ENCODE measurements at places on chromosomes 16 and 17. TPM values are rescaled to one million over a fixed set of nuclear protein-coding genes. Genes with fewer than 3 reads are reported as not detected.

- no peak for DNase-seq
- no peaks in the 10 kb centered on the region for H3K36me3 ChIP-seq
- H3K4me1 ChIP-seq: peaks cover 2% of the 10 kb centered on the region
- no peaks in the 10 kb centered on the region for H3K27me3 ChIP-seq
Observed at GRCh38 chr16:70601576-70602575, 44.5 kb upstream of the IL34 start.

DNA sequence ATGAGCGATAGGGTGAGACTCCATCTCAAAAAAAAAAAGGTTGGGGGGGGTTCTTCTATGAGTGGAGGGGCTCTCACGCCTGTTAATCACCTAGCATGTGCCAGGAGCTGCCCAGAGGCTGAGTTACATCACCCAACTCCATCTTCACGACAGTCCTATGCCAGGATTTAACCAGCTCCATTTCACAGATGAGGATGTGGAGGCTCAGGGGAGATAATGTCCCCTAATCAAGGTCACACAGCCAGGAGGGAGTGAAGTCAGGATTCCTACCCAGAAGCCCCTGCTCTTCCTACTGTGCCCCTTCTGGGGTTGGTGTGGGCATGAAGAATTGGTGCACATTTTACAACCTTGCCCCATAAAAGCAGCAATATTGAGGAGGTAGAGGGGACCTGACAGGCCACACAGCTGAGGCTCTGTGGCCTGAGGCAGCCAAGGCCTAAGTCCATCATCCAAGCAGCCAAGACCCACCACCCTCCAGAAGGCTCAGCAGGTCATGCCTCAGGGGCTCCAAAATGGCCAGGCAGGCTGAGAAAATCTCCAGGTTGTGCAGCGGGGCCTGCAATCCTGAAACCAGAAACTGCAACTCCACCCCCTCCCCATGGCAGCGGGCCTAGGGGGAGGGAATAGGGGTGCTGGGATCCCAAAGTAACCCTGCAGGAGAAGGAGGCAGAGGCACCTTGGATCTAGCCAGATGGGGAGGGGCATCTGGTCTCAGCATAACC, 6.9 kb downstream of the PPY start:
- H3K4me1 ChIP-seq: peaks cover 8% of the 10 kb centered on the region
- H3K27ac ChIP-seq: no peak overlapping the region
- no peak for DNase-seq
- H3K27me3 ChIP-seq: peaks cover 4% of the 10 kb centered on the region
- no peaks in the 10 kb centered on the region for H3K36me3 ChIP-seq
- no peak overlapping the region for H3K4me3 ChIP-seq

DNA sequence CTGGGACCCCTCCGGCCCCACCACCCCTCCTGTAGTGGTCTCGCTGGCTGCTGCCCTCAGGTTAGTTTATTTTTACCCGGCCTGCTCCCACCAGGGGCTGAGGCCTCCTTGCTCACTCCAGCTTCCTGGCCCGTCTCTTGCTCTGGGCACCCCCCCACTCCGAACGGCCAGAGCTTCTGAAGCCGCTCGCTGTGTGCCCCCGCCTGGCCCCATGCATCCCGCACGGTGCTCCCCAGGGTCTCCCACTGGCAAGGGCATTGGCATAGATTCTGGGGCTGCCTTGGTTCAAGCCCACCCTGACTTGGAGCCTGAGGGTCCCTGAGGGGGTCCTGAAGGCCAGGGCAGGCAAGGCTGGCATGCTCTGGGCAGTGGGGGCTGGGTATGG, 186.4 kb downstream of the SEC14L1 start:
- peaks cover 45% of the 10 kb centered on the region for H3K4me1 ChIP-seq
- H3K4me3 ChIP-seq: no peak overlapping the region
- peak; percentile 7 for DNase-seq
- H3K27ac ChIP-seq: no peak overlapping the region

GRCh38 chr17:9677411-9677810, 32.1 kb downstream of the USP43 start:
- H3K4me3 ChIP-seq: no peak overlapping the region
- no peak for DNase-seq
- peaks cover 15% of the 10 kb centered on the region for H3K4me1 ChIP-seq
- H3K27ac ChIP-seq: peak overlapping the region; percentile 71

DNA sequence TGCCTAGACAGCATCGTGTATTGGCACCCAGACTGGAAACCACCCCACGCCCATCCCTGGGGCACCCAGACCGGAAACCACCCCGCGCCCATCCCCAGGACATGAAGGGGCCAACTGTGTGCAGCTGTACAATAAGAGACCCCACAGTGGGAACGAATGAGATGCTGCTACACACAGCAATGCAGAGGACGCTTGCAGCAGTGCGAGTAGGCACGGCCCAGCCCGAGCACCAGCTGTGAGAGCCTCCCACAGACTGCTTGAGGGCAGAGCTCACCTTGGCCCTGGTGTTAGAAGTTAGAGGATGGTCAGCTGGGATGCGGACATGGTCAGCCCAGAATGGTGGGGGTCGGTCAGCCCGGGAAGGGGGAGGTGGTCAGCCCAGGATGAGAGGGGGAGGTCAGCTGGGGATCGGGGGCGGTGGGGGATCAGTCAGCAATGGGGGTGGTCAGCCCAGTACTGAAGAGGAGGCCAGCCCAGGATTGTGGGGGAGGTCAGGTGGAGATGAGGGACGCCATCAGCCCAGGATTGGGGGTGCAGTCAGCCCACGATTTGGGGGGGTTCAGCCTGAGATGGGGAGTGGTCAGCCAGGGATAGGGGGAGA, 340.0 kb downstream of the C16orf95 start:
- no peaks in the 10 kb centered on the region for H3K27me3 ChIP-seq
- H3K36me3 ChIP-seq: no peaks in the 10 kb centered on the region
- no peak overlapping the region for H3K4me3 ChIP-seq
- DNase-seq: no peak

DNA sequence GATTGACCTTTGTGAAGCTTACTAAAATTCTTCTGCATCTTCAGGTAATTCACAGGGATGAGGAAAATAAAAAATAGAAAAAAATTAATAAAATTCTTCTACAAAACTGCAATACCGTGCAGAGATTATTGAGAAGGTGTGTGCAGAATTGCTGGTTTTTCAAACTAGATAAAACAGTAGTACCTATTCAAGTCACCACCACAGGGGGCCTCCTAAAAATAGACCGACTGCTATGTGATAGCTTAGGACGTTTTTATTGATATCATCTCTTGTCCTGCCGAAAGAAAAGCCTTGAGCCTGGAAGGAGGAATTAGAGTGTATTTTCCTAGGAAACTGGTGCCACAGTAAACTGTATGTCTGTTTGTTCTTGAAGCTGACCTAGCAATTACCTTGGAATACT, 325.9 kb downstream of the ZFHX3 start:
- no peaks in the 10 kb centered on the region for H3K4me1 ChIP-seq
- no peak overlapping the region for H3K4me3 ChIP-seq
- no peak overlapping the region for H3K27ac ChIP-seq
- no peaks in the 10 kb centered on the region for H3K36me3 ChIP-seq
- H3K27me3 ChIP-seq: no peaks in the 10 kb centered on the region

GRCh38 chr17:40450175-40450574, 6.9 kb downstream of the IGFBP4 start:
- peaks cover under 1% of the 10 kb centered on the region for H3K36me3 ChIP-seq
- no peak overlapping the region for H3K27ac ChIP-seq
- no peaks in the 10 kb centered on the region for H3K27me3 ChIP-seq
- peak; percentile 55 for DNase-seq
- H3K4me1 ChIP-seq: peaks cover 32% of the 10 kb centered on the region

GRCh38 chr16:1884155-1884760, 12.3 kb upstream of the MEIOB start:
- H3K36me3 ChIP-seq: no peaks in the 10 kb centered on the region
- no peak for DNase-seq
- H3K4me3 ChIP-seq: no peak overlapping the region
- H3K27me3 ChIP-seq: peaks cover 17% of the 10 kb centered on the region

GRCh38 chr17:64503821-64504768, 2.0 kb downstream of the DDX5 start:
- peaks cover 2% of the 10 kb centered on the region for H3K27me3 ChIP-seq
- H3K27ac ChIP-seq: peak overlapping the region; percentile 100
- peaks cover 72% of the 10 kb centered on the region for H3K36me3 ChIP-seq
- peaks cover 67% of the 10 kb centered on the region for H3K4me1 ChIP-seq

DNA sequence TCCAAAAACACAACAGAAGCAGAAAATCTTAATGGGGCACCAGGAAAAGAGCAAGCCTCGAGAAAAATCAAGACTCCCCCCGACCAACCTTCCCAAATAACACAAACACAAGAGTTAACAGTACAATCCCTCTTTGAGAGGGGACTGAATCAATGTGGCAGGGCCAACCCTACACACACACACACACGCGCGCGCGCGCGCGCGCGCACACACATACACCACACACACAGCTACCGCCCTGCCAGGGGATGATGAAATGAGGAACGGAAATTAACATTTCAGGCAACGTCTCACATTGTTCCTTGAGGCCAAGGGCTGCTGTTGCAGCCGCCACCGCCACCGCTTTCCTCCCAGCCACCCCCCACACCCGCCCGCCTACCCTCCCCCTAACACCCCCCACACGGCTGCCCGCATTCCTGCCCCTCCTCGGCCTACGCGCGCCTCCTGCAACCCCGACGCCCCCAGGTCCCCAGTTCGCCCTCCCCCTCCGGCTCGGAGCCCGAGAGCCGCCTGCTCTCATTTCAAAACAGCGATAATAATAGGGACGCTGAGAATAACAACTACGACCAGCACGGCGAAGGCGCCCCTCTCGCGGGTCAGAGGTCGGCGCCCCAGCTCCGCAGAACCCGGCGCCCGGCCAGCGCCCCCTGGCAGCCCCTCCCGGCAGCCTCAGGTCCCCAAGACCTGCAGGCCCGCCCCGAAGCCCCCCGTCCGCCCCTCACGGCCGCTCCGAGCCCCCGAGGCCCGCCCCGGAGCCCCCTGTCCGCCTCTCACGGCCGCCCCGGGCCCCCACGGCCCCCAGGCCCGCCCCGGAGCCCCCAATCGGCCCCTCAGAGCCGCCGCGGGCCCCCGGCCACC, 1.1 kb downstream of the ANKRD11 start:
- DNase-seq: peak; percentile 91
- no peaks in the 10 kb centered on the region for H3K27me3 ChIP-seq
- peaks cover 16% of the 10 kb centered on the region for H3K36me3 ChIP-seq
- H3K4me1 ChIP-seq: peaks cover 62% of the 10 kb centered on the region
- peak overlapping the region; percentile 93 for H3K27ac ChIP-seq

DNA sequence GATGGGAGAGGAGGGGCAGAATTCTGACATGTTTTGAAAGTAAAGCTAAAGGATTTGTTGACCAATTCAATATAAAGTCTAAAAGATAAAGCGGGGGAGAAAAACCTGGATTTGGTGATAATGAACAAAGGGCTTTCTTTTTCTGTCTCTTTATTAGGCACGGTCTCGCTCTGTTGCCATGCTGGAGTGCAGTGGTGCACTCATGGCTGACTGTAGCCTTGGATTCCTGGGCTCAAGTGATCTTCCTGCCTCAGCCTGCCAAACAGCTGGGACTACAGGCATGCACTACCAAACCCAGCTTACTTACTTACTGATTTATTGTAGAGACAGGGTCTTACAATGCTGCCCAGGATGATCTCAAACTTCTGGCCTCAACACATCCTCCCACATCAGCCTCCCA, 7.5 kb downstream of the CDR2 start:
- no peak for DNase-seq
- no peak overlapping the region for H3K4me3 ChIP-seq
- H3K36me3 ChIP-seq: peaks cover 47% of the 10 kb centered on the region
- no peaks in the 10 kb centered on the region for H3K27me3 ChIP-seq

The DLX4 gene
- total RNA-seq: 0.87 TPM

The SLC6A2 gene
- total RNA-seq: not detected

GRCh38 chr16:88435437-88436355, 17.4 kb upstream of the ZFPM1 start:
- no peaks in the 10 kb centered on the region for H3K36me3 ChIP-seq
- H3K4me1 ChIP-seq: peaks cover 4% of the 10 kb centered on the region
- no peak overlapping the region for H3K4me3 ChIP-seq
- DNase-seq: no peak

DNA sequence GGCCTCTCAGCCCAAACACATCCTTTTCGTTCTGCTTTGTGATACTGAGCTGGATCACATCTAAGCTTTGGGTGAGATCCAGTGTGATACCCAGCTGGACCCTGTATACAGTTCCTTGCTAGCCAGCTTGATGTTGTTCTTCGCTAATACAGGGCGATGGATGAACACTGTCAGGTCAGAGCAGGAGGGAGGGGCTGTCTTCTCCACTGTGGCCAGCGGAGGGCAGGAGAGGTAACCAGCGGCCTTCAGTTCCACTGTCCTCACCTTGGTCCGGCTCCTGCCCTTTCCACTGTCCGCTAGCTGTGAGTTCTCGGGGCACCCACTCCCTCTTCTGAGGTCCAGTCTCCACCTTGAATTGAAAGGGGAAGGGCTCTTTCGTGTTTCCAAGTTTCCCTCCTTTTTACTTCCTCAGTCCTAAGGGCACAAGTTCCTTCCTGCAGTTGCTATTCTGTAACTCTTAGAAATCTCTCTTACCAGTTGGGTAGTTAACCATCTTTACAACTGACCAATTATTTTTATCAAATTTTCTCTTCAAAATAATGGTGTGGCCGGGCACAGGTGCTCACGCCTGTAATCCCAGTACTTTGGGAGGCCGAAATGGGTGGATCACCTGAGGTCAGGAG, 3.0 kb upstream of the ZNF213 start:
- no peak overlapping the region for H3K4me3 ChIP-seq
- peaks cover 10% of the 10 kb centered on the region for H3K36me3 ChIP-seq
- H3K27ac ChIP-seq: peak overlapping the region; percentile 54
- peak; percentile 69 for DNase-seq
- peaks cover 35% of the 10 kb centered on the region for H3K4me1 ChIP-seq

DNA sequence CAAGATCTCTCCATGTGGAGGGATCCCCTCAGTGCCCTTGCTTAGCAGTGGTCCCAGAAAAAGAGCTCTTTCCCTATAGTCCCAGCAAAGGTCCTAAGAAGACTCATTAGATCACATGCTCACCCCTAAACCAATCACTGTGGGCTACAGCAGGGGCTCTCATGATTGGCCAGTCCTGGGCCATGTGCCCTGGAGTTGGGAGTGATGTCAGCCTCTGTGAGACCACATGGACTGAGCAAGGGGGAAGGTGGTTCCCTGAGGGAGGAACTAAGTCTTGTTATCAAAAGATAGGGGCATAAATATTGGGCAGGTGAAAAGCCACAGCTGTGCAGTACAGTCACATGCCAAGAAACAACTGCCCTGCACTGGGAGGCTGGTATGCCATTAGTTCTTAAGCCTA, 51.3 kb downstream of the SCNN1B start:
- H3K36me3 ChIP-seq: no peaks in the 10 kb centered on the region
- DNase-seq: no peak

DNA sequence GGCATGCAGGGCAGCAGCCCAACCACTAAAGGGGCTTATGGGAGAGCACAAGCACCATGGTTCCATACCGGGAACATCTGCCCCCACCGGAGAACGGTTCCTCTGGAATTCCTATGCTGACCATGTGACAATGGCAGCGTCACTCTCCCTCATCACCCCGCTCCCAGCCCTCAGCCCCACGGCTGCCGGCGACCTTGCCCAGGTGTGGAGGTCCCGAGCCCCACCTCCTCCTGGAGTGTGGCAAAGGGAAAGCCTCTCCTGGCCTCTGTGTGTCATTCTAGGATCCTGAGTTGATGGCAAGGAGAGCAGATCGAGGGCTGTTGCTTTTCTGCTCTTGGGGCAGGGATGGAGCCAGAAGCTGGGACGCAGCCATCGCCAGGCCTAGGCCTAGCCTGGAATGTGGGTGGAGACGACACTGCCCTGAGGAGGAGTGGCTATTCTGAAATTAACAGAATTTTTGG, 17.8 kb upstream of the RNPS1 start:
- H3K27me3 ChIP-seq: no peaks in the 10 kb centered on the region
- no peak overlapping the region for H3K27ac ChIP-seq
- no peak overlapping the region for H3K4me3 ChIP-seq
- no peak for DNase-seq

All from activated CD4-positive, alpha-beta memory T cell treated with anti-CD3 and anti-CD28 coated beads for 36 hours (primary cell).